ENCODE measurements at places on chromosomes 4 and X.

DNA sequence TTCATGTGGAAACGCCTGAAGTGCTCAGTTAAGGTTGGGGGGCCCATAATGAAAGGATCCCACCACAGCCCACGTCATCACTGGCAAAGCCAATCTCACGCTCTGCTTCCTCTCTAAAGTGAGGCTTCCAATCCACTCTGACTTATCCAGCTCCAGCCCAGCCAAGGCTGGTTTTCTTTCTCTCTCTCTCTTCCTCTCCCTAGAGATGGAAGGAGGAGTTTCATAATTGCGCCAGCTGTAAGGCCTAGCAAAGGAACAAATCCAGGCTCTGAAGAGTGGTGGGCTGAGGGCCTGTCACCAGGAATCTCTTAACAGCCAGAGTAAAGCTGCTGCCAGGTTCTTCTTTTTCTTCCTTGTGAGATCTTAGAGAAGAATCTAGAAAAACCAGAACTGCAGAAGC is 20.7 kb upstream of the BCLAF3 start:
- no peak for DNase-seq

GRCh38 chr4:108833046-108833445 is 70.2 kb upstream of the ETNPPL start:
- DNase-seq, result no peak

GRCh38 chr4:103915224-103915869 is 195.6 kb upstream of the TACR3 start:
- no peak for DNase-seq

DNA sequence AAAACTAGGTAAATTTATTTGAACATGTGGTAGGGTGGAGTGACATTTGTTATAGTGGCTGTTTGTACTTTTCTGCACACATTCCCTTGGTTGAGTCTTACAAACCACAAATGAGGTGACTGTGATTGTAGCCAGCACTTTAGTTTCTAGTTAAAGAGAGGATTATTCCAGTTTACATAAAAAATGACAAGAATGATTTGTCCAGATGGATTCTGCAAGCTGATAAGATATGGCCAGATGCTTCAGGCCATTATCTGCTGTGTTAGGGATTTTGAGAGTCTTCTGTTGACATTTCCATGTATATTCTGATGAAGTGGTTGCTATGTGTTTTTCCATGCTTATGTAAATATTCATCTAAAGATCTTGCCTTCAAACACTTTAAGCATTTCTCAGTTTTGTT is 31.0 kb upstream of the PDE5A start:
- DNase-seq, result no peak

GRCh38 chr4:101076032-101076431 is 271.3 kb downstream of the PPP3CA start:
- DNase-seq, result no peak

- DNase-seq, result no peak
Observed at GRCh38 chr4:114036426-114036825, 57.0 kb upstream of the ARSJ start.

GRCh38 chrX:34638116-34638515 is 19.0 kb downstream of the TMEM47 start:
- no peak for DNase-seq

- no peak for DNase-seq
Observed at GRCh38 chr4:117466388-117466787, 381.0 kb upstream of the TRAM1L1 start.

GRCh38 chr4:176717237-176717636 is 75.5 kb downstream of the VEGFC start:
- no peak for DNase-seq

DNA sequence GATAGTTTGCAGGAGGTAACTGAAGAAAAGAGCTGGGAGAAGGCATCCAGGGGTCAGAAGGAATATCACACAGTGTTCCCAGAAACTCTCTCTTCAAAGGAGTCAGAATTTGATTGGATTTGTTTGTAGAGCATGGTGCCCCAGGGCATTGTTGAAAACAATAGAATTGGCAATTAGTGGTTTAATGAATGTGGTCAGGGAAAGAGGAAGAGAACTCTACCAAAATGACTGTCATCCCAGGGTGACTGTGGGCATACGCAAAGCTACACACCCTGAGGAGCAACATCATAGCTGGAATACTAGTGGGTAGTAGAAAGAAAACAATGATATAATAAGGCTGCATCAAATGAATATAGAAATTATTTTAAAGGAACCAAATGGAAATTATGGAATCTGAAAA is 21.5 kb downstream of the TNIP2 start:
- no peak for DNase-seq

- no peak for DNase-seq
Observed at GRCh38 chrX:18075603-18076002, 145.1 kb downstream of the BEND2 start.

- DNase-seq, result peak; percentile 16
Observed at GRCh38 chr4:47686294-47686872, 151.5 kb downstream of the CORIN start.

DNA sequence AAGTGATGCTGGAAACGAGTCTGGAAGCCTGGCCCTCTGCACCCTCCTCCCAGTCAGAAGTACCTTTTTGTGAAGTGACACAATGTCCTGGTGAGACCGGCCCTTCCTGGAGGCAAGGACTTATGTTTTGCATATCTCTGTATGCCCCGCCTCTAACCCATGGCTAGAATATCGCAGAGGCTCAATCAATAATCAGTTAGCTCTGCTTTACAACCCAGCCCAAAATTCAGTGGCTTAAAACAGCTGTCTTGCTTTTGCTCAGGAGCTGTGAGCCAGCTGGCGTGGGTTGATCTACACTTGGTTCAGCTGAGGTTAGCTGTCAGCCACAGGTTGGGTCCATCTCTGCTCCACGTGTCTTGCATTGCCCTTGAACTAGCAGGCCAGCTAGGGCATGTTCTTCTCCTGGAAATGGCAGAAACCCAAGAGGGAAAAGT is 98.8 kb upstream of the METTL14 start:
- DNase-seq, result no peak

- no peak for DNase-seq
Observed at GRCh38 chr4:136136601-136137000, 1395.7 kb downstream of the PCDH18 start.

- DNase-seq, result no peak
Observed at GRCh38 chr4:155640751-155641150, 25.9 kb upstream of the GUCY1A1 start.

- DNase-seq, result no peak
Observed at GRCh38 chr4:151227172-151227571, 49.8 kb upstream of the PRSS48 start.

DNA sequence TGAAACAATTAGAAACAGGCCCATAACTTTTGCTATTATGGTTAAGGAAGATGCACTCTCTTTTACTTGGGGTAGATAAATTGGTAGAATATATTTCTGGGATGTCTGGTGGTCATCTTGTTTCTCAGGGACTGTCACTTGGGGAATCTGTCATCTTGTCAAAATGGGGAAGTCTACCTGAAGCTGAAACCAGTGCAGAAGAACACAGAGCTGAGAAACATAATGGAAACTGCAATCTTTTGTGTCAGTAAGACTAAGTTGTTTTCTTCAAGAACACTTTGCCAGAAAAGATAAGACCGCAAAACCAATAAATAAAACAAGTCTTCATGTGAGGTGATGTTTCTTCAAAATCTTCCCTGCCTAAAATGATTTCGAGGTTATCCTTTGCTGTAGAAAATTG is 92.0 kb downstream of the NAA11 start:
- DNase-seq, result no peak

- no peak for DNase-seq
Observed at GRCh38 chr4:1376391-1376840, 29.4 kb downstream of the UVSSA start.

- DNase-seq, result peak; percentile 82
Observed at GRCh38 chr4:105708181-105709080, at the start of the genes GSTCD and INTS12. Gene GSTCD (plus strand): TSS chr4:105708784. CDS start chr4:105717614, 8,830 bp downstream. Gene INTS12 (minus strand): TSS chr4:105708689. CDS start chr4:105700005, 8,684 bp downstream.

DNA sequence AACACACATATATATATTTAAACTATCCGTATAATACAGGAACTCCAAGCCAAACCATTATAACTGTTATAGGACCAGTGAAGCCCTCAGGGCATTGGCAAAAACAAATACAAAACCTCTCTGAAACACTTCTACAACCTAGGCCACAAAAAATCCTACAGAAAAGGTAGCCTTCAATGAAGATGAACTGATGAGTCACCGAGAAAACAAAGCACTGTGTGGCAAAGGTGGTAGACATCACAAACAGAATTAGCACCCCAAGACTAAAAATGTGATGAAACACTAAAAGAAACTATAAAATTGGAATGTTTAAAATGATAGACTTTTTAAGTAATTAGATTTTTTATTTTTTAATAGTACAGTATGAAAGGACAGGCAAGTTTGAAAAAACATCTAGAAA is 5.5 kb upstream of the HSPA4L start:
- DNase-seq, result no peak

- DNase-seq, result no peak
Observed at GRCh38 chr4:6471307-6472007, 957 bp downstream of the PPP2R2C start.

GRCh38 chr4:131296192-131296591 is 1852.9 kb upstream of the PCDH10 start:
- no peak for DNase-seq

- no peak for DNase-seq
Observed at GRCh38 chrX:107804427-107804826, 21.2 kb upstream of the MID2 start.

- DNase-seq, result no peak
Observed at GRCh38 chr4:146155152-146155724, 20.3 kb upstream of the LSM6 start.

DNA sequence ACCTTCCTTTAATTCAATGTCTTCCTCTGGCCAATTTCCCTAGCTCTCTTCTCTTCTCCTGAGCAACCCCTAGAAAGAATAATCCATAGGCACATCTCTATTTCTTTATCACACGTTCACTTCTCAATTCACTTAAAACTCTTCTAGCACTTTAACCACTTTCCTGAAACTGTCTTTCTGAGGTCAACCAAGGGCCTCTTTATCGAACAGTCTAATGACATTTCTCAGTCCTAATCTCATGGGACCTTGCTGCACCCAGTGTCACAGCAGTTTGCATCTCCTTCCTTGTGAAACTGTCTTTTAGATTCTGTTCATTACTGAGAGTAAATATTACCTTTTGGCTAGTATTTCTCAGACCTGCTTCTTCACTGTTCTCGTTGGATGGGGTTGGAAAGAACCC is 285.3 kb upstream of the RASGEF1B start:
- no peak for DNase-seq

- no peak for DNase-seq
Observed at GRCh38 chr4:139951021-139951420, 203.0 kb downstream of the MAML3 start.

DNA sequence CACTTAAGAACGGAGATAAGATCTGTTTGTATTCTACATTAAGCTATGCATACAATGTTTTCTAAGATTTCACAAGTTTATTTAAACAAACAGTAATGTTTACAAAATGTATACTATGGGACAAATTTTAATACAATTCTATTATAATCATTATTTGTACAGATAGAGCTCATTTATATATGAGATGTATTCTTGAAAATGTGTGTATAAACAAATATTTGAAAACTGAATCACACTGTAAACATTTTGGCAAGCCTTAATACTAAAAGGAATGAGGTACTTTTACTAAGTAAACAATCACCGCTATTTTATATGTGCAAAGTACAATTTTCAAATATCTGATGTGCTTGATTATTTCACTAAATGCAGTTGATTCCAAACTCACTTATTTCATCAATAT is 119.2 kb upstream of the MAB21L2 start:
- no peak for DNase-seq

DNA sequence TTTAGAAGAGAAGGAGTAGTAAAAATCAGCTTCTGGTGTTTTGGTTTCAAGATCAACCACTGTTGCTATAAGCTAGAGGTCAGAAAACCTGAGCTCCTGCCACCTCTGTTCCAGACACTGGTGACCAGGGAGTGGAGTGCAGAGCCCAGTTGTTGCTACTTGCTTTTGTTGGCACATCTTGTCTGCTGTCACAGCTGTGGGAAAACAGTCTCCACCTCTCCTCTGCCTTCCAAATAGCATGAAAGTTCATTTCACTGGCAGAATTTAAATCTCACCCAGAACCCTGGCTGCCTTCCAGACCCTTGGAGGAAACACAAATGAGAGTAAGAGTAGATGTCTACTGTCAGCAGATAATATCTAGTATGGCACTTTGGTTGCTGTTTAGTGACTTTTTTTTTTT is 297.5 kb upstream of the KLF3 start:
- DNase-seq, result no peak

GRCh38 chr4:176002007-176002613 is 63.5 kb upstream of the WDR17 start:
- DNase-seq, result no peak
